Activated effector memory CD4-positive, alpha-beta T cell treated with Interleukin-2 at 50 U/mL for 16 hours (primary cell): ENCODE measurements at places on chromosomes 13 and 19.

- no peak for DNase-seq
These were observed 25.8 kb downstream of the EPN1 start for GRCh38 chr19:55700813-55701212.

GRCh38 chr19:34655651-34656050 lies 21.3 kb downstream of the SCGB2B2 start:
- no peak for DNase-seq

DNA sequence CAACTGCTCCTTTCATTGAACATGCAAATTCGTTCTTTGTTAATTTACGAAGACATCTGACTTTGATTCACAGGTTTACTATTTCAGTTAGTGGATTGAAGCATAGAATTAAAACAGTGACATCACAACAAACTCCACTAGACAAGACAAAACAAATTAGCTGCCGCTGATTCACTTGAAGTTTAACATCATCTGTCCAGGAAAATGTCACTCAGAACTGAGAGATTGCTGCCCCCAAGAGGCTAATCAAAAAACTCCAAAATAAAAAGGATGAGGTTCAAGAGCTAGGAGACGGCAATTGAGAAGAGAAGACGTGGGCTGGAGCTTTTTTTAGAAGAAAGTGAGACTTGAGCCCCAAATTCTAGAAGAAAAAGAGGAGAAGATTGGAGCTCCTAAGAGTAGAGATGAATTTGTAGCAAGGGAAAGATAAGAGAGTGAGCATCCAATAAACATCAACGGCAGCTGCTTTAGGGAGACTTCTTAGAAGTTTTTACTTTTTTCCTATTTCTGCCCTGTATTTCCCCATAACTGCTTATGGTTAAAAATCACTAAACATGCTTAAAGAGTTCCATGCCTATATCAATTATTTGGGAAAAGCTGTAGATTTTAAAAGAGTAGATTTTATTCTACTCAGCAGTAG lies 40.8 kb upstream of the TPP2 start:
- DNase-seq = no peak

DNA sequence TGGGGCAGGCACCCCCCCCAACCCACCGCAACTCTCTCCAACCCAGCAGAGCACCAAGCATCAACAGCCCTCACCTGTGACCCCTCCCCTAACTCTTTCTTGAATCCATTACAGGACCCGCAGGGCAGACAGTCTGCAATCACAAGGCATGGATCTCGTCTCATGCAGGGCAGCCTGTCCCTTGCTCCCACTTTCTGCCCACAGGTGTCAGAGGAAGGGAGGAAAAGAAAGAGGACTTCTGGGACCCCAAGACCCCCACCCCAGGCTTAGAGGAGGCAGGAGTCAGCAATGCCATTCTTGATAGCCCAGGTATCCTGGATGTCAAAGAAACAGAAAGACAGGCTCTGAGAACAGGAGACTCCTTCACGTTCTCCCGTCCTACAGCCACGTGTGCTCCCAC lies 47.4 kb upstream of the TUBGCP3 start:
- no peak for DNase-seq

DNA sequence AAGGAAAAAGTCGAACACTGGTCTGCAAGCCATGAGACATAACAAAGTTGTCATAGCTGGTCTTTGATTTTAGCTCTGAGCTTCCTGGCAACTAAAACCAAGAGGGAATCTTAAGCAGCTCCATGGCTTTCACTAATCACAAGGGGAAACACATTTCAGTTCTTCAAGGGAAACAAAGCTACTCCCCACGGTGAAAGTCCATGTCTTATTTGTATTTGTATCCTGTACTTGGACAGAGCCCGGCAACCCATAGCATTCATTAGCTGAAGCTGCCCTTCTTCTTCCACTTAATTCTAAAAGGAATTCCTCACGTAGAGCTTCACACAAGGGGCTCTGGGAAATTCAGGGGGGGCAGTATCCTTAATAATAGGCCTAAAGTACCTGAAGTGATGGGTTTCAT lies 128.9 kb downstream of the RGCC start:
- DNase-seq = no peak
